SJCRH30 (cell line): ENCODE measurements at places on chromosomes 6 and 20. TPM values are rescaled to one million over a fixed set of nuclear protein-coding genes. Genes with fewer than 3 reads are reported as not detected.

RIPPLY2 gene
- 0.06 and 0.15 TPM in 2 replicates for total RNA-seq

ADTRP gene
- total RNA-seq, result not detected in 2 replicates

TFAP2B gene
- total RNA-seq, result 14.0 and 16.7 TPM in 2 replicates

TFAP2D gene
- not detected in 2 replicates for total RNA-seq

DNA sequence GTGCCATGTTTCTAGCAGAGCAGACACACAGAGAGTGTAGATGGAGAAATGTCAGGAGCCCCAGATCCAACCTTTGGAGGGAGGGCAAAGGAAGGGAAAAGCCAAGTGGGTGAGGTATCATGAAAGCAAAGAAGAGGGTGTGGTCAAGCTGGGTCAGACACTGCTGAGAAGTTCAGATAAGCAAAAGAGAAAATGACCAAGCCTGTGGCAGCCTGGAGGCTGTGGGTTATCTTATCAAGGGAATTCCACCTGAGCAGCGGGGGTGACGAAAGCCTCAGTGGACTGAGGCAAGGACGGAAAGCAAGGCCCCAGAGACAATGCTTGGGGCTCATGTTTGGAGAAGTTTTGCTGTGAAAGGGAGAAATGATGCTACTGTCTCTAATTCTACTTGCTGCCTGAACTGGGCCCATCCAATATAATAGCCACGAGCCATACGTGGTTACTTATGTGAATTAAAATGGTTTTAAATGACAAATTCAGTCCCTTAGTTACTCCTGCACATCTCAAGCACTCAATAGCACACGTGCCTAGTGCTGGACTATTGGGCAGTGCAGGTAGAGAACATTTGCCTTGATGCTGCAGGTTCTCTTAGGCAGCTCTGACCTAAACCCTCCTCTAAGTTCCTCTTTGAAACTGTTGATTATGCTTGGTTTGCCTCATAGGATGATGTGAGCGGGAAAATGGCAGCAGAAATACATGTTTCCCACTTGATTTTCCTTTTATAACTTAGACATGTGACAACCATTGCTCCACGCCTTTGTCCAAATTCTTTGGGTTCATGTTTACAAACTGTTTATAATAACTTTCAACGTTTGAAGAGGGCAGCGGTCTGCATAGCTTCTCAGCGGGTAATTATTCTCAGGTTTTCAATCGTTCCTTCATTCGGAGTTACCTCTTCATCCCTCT, 63.7 kb downstream of the SLC22A23 start:
- H3K27ac ChIP-seq, result no peak overlapping the region
- no peaks in the 10 kb centered on the region for H3K27me3 ChIP-seq
- H3K36me3 ChIP-seq, result no peaks in the 10 kb centered on the region
- no peak for DNase-seq

DNA sequence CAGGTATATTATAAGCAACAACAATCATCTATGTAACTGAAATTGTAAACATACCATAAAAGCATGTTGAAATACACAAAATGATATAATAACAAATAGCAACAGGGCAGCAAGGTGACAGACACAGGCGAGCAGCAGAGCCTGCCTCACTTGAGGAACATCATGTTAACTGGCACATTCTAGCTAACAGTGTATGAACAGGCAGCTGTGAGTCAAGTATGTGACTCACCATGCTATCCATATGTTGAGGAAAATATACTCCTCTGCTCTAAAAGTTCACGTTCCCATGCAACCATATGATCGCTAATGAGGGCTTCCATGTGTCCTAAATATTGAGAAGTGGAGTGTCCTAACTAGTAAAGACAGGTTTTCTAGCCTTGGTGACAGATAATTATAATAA, 18.4 kb downstream of the SERAC1 start:
- no peak overlapping the region for H3K4me3 ChIP-seq
- H3K36me3 ChIP-seq, result peaks cover 5% of the 10 kb centered on the region
- no peak for DNase-seq
- no peaks in the 10 kb centered on the region for H3K4me1 ChIP-seq

DNA sequence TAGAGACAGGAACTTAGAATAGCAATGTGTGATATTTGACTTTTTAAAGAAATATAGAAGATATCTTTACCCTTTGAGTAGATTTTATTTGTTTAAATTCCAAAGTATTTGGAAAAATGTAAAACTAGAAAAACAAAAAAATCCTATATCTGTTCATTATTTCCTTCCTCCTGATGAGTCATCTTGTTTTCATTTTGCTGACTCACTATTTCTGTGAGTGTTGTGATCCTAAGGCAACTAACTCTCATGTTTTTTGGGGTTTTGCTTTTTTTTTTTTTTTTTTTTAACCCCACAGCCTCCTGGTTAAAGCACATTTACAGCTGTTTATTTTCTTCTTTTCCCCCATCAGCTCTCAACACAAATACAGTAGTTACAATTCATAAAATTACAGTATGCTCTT, 37.8 kb upstream of the THEMIS start:
- H3K27ac ChIP-seq, result no peak overlapping the region
- no peaks in the 10 kb centered on the region for H3K27me3 ChIP-seq
- H3K4me1 ChIP-seq, result peaks cover 10% of the 10 kb centered on the region

DNA sequence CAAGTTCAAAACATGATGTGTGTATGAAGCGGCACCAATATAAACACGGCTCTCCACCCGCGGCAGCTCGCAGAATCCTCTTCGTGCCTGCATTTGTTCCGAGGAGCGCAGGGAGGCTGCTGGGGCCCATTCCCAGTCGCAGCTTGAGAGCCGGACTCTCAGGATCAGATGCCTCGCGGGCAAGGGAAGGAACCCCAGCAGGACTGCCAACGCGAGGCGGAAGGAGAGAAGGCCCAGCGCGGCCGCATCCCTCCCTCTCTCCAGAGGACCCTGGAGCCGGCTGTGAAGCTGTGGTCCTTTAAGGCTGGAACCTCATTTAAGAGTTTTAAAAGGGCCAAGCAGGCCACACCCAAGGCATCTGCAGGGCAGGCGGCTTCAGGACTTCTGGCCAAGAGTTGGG, 44.2 kb upstream of the ZBP1 start:
- H3K4me3 ChIP-seq, result no peak overlapping the region
- H3K36me3 ChIP-seq, result peaks cover 14% of the 10 kb centered on the region
- no peak overlapping the region for H3K27ac ChIP-seq
- H3K27me3 ChIP-seq, result no peaks in the 10 kb centered on the region
- H3K4me1 ChIP-seq, result no peaks in the 10 kb centered on the region

GRCh38 chr6:84547341-84547801, 217.0 kb downstream of the TBX18 start:
- H3K27me3 ChIP-seq, result no peaks in the 10 kb centered on the region; the same call in 1 of the 2 replicates
- no peak overlapping the region for H3K27ac ChIP-seq
- H3K36me3 ChIP-seq, result no peaks in the 10 kb centered on the region
- peaks cover 10% of the 10 kb centered on the region for H3K4me1 ChIP-seq
- no peak overlapping the region for H3K4me3 ChIP-seq

DNA sequence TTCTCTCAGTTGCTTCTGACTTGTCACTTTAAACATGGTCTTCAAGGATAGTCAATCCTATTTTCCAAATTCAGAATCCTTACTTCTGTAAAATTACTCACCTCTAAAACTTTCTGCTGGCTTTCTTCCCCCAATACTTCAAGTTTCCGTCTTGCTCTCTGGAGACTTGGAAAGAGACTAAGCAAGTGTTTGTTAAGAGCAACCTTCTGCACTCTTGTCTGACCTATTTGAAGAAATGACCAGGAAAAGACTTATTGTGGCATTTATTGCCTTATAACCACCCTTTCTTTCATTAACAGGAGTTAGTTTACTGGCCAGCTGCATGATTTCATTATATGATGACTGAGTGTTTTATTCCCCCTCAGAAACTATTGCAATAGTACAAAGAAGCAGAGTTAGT, 181.0 kb downstream of the TBC1D7 start:
- H3K27ac ChIP-seq, result no peak overlapping the region
- H3K27me3 ChIP-seq, result no peaks in the 10 kb centered on the region
- no peak overlapping the region for H3K4me3 ChIP-seq
- H3K4me1 ChIP-seq, result peaks cover 9% of the 10 kb centered on the region; the same call in 1 of the 2 replicates

DNA sequence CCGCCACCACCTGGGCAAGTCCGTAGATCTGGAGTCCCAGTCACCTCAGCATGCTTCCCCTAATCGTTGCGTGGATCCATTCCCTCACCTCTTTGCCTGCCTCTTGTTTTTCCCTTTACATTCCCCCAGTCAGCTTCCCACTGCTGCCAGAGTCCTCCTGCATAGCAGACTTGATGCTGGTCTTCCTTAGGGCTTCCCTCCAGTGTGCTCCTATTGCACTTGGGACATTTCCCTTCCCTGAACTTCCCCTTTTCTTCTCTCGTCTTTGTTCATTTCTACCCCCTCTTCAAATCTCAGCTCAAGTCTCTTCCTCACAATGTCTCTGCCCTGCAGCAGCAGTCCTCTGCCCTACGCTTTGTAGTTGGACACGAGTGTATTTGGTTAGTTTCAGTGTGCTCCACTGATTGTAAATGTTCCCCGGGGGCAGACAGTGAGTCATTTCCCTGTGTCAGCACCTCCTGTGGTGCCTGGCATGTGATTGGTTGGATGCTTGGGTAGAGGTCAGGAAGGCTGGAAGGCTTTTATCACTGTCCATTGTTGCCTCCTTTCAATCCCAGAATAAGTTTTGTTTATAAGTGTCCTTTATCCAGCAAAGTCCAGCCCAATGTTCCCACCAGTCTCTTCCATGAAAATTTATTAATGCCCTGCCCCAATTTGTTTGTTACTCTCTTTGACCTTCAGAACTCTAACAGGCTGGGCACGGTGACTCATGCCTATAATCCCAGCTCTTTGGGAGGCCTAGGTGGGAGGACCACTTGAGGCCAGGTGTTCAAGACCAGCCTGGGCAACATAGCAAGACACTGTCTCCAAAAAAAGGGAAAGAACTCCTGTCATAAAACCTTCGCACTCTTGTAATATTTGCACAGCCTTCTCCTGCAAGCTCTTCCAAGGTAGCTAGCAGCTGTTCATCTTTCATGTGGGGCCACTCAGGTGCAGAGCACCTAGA, 38.3 kb downstream of the FAM120B start:
- DNase-seq, result peak; percentile 46
- H3K4me1 ChIP-seq, result no peaks in the 10 kb centered on the region
- H3K27me3 ChIP-seq, result no peaks in the 10 kb centered on the region

GRCh38 chr6:168158213-168158979, 79.4 kb upstream of the FRMD1 start:
- H3K4me3 ChIP-seq, result no peak overlapping the region
- H3K27me3 ChIP-seq, result peaks cover 5% of the 10 kb centered on the region; the same call in 1 of the 2 replicates
- no peaks in the 10 kb centered on the region; the same call in 1 of the 2 replicates for H3K4me1 ChIP-seq
- DNase-seq, result no peak

DNA sequence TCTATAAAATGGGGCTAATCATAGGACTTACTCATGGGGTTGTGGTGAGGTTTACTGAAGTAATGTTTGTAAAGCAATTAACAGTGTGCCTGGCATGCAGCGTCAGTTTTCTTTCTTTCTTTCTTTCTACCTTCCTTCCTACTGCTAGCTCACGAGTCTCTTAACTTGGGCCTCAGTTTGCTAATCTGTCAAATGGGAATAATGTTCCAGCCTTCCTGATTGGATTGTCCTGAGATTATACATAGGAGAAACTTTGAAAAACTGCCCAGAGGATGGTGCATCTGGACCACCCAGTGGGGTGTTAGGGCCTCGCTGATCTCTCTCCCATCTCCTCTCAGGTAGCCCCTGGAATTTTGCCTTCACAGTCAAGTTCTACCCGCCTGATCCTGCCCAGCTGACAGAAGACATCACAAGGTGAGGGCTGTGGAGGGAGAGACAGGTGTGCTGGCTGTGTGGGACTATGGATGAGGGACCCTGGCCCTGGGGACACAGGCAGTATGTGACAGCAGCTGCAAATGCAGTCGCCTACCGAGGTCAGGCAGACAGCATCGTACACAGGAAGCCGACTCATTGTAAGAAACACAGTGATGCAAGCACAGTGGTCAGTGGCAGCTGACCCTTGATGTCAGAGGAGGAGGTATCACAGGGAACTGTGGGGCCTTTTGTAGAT, 27.5 kb downstream of the EPB41L1 start:
- H3K4me1 ChIP-seq, result peaks cover 6% of the 10 kb centered on the region; the same call in 1 of the 2 replicates
- no peaks in the 10 kb centered on the region for H3K36me3 ChIP-seq
- no peaks in the 10 kb centered on the region for H3K27me3 ChIP-seq

DNA sequence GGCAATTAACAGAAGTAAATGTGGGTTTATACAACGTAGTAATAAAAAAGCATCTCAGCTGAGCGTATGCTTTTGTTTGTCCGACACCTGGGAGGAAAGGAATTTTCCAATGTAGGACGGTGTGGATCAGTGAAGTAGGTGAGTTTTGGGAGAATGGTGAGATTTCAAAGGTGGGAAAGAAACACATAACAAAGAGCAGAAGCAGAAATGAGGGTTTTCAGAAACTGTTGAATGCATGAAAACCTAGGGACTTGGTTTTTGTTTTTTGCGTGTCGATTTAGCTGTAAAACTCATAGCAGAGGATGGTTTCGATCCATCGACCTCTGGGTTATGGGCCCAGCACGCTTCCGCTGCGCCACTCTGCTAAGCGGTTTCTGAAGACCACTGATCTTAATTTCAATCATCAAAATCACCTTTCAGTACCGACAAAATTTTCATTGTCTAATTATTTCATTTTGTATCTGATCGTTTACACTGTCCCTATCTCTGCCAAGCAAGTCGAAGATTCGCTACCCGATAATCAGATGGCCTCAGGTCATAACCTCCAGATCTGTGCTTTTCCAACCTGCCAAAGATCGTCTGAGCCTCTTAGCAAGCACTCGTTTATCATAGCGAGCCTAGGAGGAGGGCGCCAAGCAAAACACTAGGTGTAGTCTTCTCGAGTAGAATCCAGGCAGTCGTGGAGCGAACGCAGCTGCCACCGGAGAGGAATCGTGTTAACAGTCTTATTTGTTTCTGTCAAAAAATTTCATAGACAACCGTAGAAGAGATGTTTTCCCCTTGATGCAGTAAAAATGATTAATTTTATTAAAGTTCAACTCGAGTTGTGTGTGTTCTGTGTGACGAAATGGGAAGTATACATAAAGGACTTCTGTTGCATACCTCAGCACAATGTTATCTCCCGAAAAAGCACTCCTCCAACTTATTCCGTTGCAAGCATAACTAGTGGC, 20.9 kb upstream of the POM121L2 start:
- H3K4me1 ChIP-seq, result no peaks in the 10 kb centered on the region
- H3K4me3 ChIP-seq, result peak overlapping the region; percentile 53
- H3K36me3 ChIP-seq, result no peaks in the 10 kb centered on the region
- peak; percentile 56 for DNase-seq
- no peak overlapping the region for H3K27ac ChIP-seq

GRCh38 chr6:41239467-41240159, 11.5 kb downstream of the TREML4 start:
- H3K4me1 ChIP-seq, result peaks cover 14% of the 10 kb centered on the region
- no peaks in the 10 kb centered on the region for H3K27me3 ChIP-seq
- no peaks in the 10 kb centered on the region for H3K36me3 ChIP-seq
- peak; percentile 87 for DNase-seq
